Neural cell (in vitro differentiated cells): ENCODE measurements at places on chromosomes 2 and 18. TPM values are rescaled to one million over a fixed set of nuclear protein-coding genes. Genes with fewer than 3 reads are reported as not detected.

Gene SMYD1
- polyA plus RNA-seq: not detected in 2 replicates

Gene NOL4
- 61.0 and 72.0 TPM in 2 replicates for polyA plus RNA-seq

Gene UGT1A8
- not detected in 2 replicates for polyA plus RNA-seq

Gene G6PC2
- not detected in 2 replicates for polyA plus RNA-seq

Gene HOXD10
- polyA plus RNA-seq: not detected in 2 replicates

Gene GDF7
- polyA plus RNA-seq: 0.38 and 0.62 TPM in 2 replicates

Gene MC2R
- polyA plus RNA-seq: not detected in 2 replicates

Gene RND3
- polyA plus RNA-seq: 126 and 143 TPM in 2 replicates

Gene MEIS1
- 40.5 and 46.5 TPM in 2 replicates for polyA plus RNA-seq

Gene ANKRD30B
- not detected in 2 replicates for polyA plus RNA-seq

Gene RNF125
- polyA plus RNA-seq: 0.04 and 2.3 TPM in 2 replicates

Gene ITGB6
- polyA plus RNA-seq: 6.1 and 8.3 TPM in 2 replicates

Gene GAREM2
- 3.2 and 3.9 TPM in 2 replicates for polyA plus RNA-seq
